Activated T-helper 1 cell treated with anti-CD3 and anti-CD28 coated beads, Interleukin-2, amount 50 U/mL, for 16 hours (primary cell): ENCODE measurements at places on chromosomes 16 and 17.

DNA sequence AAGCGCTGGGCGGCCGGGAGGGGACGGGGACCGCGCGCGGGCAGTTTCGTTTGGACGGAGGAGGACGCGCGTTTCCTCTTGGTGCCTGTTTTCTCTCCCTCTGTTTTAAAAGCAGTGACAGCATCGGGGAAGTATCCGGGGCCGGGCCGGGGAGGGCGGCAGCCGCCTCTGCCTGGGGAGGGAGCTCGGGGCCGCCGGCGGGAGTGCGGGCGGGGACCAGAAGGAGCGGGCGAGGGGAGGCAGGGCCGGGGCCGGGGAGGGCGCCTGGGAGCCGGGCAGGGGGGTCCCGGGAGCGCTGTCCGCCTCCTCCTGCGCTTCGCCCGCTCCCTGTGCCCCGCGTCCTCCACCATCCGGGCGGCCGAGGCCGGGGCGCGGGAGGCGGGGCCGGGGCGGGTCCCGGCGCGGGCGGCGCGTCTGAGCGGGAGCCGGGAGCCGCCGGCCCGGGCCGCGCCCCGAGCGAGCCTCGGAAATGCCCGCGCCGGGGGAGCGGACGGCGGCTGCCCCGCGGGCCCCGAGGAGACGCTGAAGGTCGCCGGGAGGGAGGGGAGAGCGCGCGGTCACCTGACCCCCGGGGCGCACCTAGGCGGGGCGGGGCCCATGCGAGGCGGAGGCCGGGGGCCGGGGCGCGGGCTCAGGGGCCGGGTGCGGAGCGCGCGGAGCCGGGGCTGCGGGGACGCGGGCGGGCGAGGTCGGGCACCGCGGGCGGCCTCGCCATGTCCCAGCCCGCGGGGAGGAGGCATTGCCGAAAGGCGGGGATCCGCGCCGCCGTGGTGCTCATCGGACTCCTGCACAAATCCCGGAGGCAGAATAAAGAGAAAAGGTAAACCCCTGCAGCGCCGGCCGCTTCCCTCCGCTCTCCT is 57.3 kb downstream of the RAP1GAP2 start:
- DNase-seq = no peak

GRCh38 chr17:46809110-46809571 is 9.4 kb downstream of the WNT3 start:
- no peak for DNase-seq

- peak; percentile 87 for DNase-seq
These were observed at the start of gene C16orf54 for GRCh38 chr16:29745853-29746345. TSS of gene C16orf54 (minus strand) at chr16:29745990. CDS start at chr16:29744951, 1,039 bp downstream.

- no peak for DNase-seq
These were observed 45.8 kb downstream of the WNT3 start for GRCh38 chr17:46772475-46773220.

GRCh38 chr17:29972277-29972676 is 30.8 kb downstream of the EFCAB5 start:
- no peak for DNase-seq

DNA sequence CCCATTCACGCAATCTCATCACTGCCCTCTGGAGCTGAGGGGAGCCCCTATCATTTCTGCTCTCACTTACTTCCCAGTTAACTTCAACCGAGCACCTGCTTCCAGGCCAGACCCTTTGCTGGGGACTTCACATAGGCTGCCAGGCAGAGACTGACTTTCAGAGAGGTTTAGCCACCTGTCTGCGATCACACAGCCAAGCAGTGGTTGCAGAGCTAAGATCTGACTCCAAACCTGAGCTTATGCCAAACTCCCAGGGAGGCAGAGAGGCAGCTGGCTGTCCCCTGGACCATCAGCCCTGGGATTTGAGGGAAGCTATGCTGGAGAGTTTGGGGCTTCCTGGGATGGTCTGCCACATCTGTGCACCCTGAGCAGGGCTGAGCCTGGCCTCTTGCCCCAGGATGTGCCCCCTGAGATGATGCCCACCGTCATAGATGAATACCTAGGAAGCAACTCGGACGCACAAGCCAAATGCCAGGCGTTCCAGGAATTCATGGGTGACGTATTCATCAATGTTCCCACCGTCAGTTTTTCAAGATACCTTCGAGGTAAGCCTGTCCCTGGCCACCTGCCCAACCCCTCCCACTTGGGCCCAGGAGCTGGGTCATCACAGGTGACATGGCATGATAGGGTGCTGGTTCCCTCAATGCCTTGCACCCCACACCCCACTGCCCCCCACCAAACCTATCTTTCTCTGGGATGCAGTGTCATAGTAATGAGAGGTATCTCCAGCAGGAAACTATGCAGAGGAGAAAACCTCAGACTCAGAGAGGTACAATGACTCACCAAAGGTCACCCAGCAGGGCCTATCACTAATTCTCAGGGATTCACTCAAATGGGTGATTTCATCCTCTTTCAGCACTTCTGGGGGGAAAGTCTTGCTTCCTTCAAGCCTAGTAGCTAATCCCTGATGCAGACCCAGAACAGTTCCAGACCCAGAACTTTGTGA is 10.0 kb downstream of the CES3 start:
- no peak for DNase-seq

GRCh38 chr16:11253995-11254912 is 1.8 kb downstream of the SOCS1 start:
- no peak for DNase-seq

- no peak for DNase-seq
These were observed 271.5 kb downstream of the PHKB start for GRCh38 chr16:47732523-47733111.

DNA sequence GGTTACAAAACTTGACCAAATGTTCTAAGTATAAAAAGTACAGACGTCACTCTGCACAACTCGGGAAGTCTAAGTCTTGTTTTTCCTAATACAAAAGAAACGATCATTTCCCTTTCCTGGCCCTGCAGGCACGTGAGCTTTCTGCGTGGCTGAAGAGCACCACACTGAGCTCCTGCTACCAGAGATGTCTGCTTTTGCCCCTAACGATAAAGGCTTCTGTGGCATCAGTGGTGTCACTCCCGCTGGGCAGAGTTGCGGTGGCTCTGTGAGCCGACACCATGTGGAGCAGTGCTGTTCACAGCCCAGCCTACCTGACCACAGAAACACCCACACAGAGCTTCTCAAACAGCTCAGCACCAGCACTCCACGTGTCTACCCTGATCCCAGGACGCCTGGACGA is 20.5 kb downstream of the EMC8 start:
- DNase-seq = no peak

DNA sequence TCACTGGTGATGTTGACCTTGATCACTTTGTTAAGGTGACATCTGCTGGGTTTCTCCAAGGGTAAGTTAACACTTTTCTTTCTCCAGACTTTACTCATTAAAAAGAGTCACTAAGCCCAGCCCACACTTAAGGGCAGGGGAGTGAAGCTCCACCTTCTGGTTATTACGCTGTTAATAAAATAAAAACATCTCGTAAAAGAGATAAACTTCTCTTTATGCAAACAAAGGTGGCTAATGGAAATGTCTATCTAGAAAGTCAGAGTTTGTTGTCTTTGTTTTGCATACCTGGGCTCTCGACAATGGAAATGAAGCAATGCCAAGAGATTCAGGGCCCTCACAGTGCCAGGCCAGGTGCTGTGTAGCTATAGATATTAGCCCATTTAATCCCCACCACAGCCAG is 134.4 kb downstream of the ZFHX3 start:
- no peak for DNase-seq

DNA sequence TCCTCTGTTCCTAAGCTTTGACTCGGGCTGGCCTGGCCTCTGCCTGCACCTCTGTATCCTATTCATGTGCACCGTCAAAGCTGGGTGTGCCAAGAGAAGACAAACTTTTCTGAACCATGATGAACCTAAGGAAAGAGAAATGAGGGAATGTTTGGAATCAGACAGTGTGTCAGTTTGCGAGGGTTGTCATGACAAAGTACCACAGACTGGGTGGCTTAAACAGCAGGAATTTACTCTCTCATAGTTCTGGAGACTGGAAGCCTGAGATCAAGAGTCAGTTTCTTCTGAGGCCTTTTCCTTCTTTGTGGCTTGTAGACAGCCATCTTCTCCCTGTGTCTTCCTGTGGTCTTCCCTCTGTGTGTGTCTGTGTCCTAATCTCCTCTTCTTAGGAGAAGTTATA is 129.0 kb downstream of the KATNIP start:
- DNase-seq = no peak

DNA sequence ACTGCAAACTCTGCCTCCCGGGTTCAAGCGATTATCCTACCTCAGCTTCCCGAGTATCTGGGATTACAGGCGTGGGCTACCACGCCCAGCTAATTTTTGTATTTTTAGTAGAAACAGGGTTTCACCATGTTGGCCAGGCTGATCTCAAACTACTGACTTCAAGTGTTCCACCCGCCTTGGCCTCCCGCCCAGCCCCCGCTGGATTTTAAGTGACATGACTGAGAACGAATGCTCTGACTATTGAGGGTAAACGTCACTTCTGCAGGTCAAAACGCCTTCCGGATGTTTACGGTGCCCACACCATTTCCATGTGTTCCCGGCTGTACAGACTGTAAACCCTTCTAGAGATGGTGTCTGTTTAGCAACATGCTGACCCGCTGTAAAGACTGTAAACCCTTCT is 22.8 kb downstream of the PITPNA start:
- DNase-seq = no peak

- no peak for DNase-seq
These were observed 877 bp upstream of the KREMEN2 start for GRCh38 chr16:2963074-2963722.

- DNase-seq = no peak
These were observed 688 bp downstream of the CRK start for GRCh38 chr17:1455291-1455796.

DNA sequence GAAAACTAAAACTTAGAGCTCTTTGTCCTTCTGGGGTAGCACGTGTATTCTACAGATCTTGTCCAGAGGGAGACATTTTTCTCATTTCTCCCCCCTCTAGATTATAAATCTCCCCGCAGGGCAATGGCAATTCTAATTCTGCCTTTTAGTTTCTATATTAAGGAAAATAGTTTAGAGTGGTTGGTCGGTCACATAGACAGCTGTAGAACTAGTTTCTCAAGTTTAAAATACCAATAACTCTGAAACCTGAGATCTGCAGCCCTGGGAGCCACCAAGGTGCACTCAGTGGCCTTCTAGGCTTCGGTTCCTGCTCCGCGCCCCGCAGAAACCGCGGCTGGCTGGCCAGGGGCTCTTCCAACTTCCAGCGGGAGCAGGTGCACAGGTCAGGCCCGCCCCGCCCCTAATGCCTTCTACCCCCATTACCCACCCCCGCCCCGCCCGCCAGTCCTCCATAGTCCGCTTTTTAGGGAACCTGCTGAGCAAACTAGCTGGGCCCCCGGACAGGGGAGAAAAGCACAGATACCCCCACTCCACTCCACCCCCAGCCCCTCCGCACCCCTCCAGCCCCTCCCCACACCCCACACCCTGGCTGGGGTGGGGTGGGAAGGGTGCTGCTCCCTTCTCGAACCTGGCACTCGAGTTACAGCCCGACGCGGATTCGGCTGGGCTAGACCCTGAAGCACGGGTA is 431 bp downstream of the SLFN11 start:
- peak; percentile 9 for DNase-seq

GRCh38 chr17:74946641-74947040 is 10.9 kb downstream of the OTOP3 start:
- DNase-seq = no peak
